ENCODE measurements at places on chromosomes 3 and 15.
A peak's percentile ranks its signal among the peaks of the same experiment; 100 is the strongest.

DNA sequence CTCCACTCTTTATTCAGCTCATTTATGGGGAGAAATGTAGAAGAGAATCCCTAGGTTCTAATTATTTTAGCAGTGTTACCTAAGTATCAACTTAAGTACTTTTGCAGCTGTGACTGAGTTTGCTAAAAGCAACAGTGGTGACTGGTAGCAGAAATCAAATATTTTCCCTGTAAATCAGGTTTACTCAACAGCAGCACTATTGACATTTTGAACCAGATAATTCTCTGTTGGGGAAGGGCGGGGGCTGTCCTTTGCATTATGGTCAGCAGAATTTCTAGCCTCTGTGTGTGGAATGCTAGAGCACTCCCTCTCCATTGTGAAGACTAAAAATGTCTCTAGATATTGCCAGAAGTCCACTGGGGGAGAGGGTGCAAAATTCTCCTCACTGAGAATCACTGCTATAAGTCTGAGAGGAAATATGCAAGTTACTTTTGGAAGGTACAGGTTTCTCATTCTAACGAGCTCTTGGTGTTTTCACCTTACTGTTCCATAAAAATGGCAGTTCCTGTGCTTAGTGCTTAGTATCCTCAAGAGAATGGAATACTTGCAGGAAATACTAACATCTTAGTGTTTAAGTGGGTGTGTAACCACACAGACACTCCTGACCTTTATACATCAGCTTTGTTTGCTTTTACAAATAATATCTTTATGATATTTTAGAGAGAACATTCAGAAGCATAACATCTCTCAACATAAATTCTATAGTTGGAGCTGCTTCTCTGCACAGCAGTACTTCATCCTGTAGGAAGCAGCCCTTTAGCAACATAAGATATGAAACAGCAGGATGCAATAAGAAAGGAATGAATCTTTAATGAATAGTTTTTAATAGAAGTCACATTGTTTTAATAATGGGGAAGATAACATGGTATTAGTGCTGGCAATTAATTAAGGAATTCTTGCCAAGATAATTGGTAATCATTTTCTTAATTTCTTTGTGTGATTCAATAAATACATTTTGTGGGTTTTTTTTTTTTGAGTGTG, 246.5 kb upstream of the GOLIM4 start:
- no peak for DNase-seq

GRCh38 chr15:60044636-60045270, 40.6 kb downstream of the FOXB1 start:
- no peak for DNase-seq

DNA sequence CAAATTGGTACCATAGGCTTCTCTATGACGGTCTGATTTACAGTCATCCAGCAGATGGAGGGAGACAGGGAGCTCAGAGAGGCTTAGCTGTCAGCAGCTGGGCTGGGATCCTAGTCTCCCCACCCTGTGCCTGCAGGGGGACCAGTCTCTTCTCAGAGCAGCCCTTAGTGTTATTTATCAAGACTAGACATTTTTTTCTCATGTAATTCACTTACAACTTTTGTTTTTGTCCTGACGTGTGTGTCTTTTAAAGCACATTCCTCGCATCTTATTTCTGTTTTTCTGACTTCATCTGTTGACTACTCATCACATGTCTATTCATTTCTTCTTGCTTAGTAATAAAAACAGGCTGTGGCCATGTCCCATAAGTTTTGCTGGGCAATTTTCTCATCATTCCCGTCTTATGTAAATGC, 116.1 kb downstream of the KLF13 start:
- DNase-seq = peak; percentile 37

GRCh38 chr3:187456250-187456649, 88.1 kb downstream of the RTP4 start:
- DNase-seq = no peak

DNA sequence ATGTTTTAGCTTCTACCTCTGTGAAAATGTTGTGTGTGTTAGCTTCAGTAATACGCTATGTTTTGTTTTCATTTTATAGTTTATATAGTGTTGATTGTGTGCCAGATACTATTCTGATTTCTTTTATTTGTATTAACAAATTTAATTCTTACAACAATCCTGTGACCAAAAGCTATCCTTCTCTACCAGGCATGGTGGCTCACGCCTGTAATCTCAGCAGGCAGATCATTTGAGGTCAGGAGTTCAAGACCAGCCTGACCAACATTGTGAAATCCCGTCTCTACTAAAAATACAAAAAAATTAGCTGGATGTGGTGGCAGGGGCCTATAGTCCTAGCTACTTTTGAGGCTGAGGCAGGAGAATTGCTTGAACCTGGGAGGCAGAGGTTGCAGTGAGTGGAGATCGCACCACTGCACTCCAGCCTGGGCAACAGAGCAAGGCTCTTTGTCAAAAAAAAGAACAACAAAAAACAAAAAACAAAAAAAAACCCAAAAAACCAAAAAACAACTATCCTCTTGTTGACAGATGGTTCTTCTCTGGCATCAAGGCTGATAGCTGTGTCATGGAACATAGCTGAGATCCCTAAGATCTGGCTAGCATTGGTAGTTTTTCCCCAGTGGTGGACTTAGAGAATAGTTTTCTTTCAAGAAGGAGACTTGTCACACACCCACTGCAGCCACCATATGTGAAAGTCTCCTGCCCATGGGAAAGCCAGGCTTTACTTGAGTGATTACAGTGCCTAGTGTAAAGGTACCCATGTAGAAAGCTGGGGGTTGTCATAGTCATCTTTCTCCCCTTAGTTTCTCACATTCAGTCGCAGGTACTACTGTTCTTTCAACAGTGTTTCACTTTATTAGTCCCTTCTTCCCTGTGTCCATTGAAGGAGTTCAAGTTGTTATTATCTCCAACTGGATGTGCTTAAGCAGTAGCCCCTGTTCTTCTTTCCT, 116.5 kb downstream of the UBE2E2 start:
- no peak for DNase-seq

DNA sequence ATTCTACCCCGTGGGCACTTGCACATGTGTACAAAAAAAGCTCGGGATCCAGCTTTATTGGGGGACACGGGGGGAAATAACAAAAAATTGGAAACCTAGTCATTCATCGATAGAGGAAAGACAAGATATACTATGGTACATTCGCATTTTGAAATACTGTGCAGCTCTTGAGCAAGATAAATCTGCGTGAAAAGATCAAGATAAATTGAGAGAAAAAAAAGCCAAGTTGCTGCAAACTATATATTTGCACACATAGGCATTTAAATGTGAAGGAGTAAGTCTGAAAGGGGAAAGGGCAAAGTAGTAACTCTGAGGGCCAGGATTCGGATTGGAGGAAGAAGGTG, 620 bp upstream of the UBR1 start:
- DNase-seq = no peak

GRCh38 chr15:68252925-68253534, 23.5 kb upstream of the CLN6 start:
- DNase-seq = peak; percentile 78

DNA sequence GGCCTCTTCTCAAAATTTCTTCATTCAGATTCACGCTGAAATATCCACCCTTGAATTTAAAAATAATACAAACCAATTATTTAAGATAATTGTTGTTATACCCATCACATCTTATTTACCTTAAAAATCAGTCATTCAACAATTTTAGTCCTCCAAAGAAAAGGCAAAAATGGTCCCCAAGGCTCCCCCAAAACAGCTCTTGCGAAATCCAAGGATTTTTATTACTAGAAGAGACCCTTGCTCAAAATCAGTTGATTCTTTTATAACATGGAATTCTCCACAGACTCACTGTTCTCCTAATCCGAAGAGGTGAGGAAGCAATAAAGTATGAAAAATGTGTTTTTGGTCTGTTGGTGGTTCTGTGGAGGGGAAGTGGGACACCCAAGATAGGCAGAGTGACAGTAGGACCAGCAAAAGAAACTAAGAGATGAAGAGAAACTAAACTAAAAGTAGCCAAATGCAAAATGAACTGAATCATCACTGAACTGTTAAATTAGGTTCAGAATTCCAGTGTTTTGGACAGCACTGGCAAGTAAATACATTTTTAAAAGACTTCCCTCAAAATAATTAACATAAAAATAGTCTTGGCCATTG, 19.1 kb upstream of the PLCH1 start:
- DNase-seq = no peak

- no peak for DNase-seq
Measured at GRCh38 chr3:139944256-139944910, 9.4 kb downstream of the CLSTN2 start.

DNA sequence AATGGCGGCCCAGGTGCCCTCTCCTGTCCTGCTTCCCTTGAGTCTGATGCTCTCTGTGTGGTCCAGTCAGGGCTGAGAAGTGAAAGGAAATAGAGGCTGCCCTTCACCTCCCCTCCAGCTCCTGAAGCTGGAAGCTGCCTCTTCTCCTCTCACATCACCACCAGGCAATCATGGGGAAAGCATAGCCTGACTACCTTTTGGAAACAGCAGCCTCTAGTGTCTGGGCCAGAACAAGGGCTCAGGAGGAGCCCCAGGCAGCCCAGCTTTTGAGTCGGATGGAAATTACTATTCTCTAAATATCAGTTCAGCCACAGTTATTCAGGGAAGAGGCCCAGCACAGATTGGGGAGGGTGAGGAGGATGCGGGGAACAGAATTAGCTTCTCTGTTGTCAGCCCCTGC, 43.3 kb upstream of the CCDC174 start:
- no peak for DNase-seq

GRCh38 chr15:85499371-85499887, 119.0 kb downstream of the AKAP13 start:
- DNase-seq = no peak

GRCh38 chr3:14875411-14876175, 56.8 kb downstream of the FGD5 start:
- no peak for DNase-seq

GRCh38 chr3:133799794-133800585, 5.6 kb upstream of the SRPRB start:
- DNase-seq = no peak

- no peak for DNase-seq
Measured at GRCh38 chr3:184198509-184198908, 12.5 kb downstream of the ABCF3 start.

- no peak for DNase-seq
Measured at GRCh38 chr3:37218206-37218605, 43.8 kb upstream of the LRRFIP2 start.

DNA sequence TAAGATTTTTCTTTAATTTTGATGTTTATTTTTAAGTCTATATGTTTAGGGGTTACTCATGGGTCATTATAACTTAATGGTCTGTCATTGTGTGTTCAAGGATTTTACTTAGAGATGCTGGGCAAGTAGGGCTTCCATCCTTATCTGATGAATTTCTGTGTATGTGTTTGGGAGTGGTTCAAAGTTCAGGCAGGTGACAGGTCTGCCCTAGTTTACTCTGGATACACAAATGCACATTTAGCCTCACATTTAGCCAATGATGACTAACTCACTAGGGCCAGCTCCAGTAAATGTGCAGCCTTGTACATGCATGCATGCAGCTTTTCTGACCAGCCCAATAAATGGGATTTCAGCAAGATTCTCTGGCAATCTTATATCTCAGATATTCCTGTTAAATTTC, 554.1 kb downstream of the SI start:
- DNase-seq = peak; percentile 10

DNA sequence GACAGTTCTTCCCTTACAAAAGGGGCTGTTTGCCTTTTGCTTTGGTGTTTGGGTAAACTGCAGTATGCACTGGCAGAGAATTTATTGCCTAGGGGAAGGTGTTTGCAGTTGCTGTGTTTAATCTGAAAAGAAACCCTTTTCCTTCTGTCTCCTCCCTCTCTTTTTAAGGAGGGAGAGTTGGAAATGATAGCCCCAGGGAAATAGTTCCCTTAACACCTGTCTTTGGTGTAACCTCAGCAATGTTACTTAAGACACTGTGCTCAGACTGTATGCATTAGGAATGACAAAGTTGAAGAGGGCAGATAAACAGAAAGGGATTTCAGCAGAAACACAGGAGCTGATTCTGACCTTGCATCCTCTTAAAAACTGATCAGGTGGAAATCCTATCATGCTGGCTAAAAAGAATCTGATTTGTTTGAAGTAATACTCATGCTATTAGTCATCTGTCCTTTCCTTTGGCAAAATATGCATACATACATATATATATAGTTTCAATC, 125.4 kb downstream of the TP63 start:
- DNase-seq = no peak

GRCh38 chr3:103308921-103309320, 874.1 kb downstream of the ZPLD1 start:
- DNase-seq = peak; percentile 33

DNA sequence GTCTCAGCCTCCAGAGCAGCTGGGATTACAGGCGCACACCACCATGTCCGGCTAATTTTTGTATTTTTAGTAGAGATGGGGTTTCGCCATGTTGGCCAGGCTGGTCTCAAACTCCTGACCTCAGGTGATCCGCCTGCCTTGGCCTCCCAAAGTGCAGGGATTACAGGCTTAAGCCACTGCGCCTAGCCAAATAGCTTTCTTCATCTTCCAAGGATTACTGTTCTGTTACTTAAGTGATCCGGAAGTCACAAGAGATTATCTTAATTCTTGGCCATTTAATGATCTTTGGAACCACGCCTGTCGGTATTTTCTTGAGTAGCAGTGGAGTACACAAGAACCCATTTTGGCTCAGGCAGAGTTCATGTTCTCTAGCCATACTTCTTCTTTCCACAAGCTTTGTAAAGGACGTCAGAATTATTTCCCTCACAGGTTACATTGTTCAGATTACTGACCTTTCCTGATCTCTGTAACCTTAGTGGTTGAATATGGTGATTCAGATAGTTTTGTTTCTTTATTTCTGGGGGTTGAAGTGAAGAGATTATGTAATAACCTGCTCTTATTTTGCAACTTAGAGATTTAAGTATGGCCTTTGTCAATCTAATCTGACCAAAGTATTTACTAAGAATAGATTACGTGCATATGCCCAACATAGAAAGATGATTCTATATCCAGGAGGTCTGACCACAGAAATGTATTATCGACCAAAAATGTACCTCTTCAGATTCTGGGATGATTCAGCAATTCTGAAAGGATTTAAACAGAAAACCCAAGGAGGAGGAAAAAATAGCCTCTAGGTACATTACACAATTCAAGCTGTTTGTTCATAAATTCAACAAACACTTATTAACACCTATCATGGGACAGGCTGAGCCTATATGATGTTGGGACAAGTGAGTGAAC, 132.2 kb downstream of the GREM1 start:
- DNase-seq = no peak

GRCh38 chr15:72847033-72847432, 63.5 kb upstream of the ADPGK start:
- DNase-seq = no peak

- DNase-seq = no peak
Measured at GRCh38 chr3:159447841-159448240, 540.8 kb upstream of the IL12A start.

- no peak for DNase-seq
Measured at GRCh38 chr3:153274561-153274960, 112.5 kb downstream of the RAP2B start.

GRCh38 chr15:80549191-80549590, 145.0 kb downstream of the ARNT2 start:
- no peak for DNase-seq

GRCh38 chr3:50674349-50675178, at the start of gene DOCK3:
TSS of gene DOCK3 (plus strand) at chr3:50674927. CDS start at chr3:50675264, 337 bp downstream.
- peak; percentile 71 for DNase-seq

DNA sequence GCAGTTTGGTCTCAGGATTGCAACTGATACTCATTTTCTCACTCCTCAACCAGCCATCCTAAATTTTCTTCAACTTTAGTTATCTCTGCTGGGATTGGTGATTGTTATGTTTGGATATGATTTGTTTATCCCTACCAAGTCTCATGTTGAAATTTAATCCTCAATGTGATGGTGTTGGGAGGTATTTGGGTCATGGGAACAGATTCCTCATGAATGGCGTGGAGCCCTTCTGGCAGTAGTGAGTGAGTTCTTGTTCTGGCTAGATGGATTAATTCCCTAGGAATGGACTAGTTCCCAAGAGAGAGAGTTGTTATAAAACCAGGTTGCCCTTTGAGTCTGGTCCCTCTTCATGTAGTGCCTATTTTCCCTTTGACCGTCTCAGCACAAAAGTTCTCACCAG, 399.9 kb downstream of the SQOR start:
- DNase-seq = no peak

All from HuH-7 (cell line).